Activated naive CD4-positive, alpha-beta T cell treated with anti-CD3 and anti-CD28 coated beads for 36 hours (primary cell): ENCODE measurements at places on chromosomes 11 and 22. TPM values are rescaled to one million over a fixed set of nuclear protein-coding genes. Genes with fewer than 3 reads are reported as not detected.

GRCh38 chr11:92867913-92868619 lies 101.4 kb upstream of the MTNR1B start:
- no peaks in the 10 kb centered on the region for H3K27me3 ChIP-seq
- H3K36me3 ChIP-seq = no peaks in the 10 kb centered on the region
- no peak overlapping the region for H3K27ac ChIP-seq
- DNase-seq = no peak
- no peaks in the 10 kb centered on the region for H3K4me1 ChIP-seq

- H3K27ac ChIP-seq = no peak overlapping the region
- H3K27me3 ChIP-seq = no peaks in the 10 kb centered on the region
- no peak for DNase-seq
- no peaks in the 10 kb centered on the region for H3K36me3 ChIP-seq
These were observed 16.2 kb downstream of the P2RY6 start for GRCh38 chr11:73288192-73288872.

- no peaks in the 10 kb centered on the region for H3K27me3 ChIP-seq
- peaks cover 17% of the 10 kb centered on the region for H3K36me3 ChIP-seq
- H3K4me3 ChIP-seq = no peak overlapping the region
- peak; percentile 77 for DNase-seq
These were observed 19.3 kb downstream of the POLR3H start for GRCh38 chr22:41524809-41525449.

- no peak overlapping the region for H3K4me3 ChIP-seq
- peaks cover 1% of the 10 kb centered on the region for H3K36me3 ChIP-seq
- H3K27ac ChIP-seq = no peak overlapping the region
- peaks cover 32% of the 10 kb centered on the region for H3K4me1 ChIP-seq
These were observed 12.3 kb downstream of the TANGO2 start for GRCh38 chr22:20033045-20033706.

OR56A1 gene
- not detected for total RNA-seq
